Aorta (tissue), 5 donors: ENCODE measurements at places on chromosomes 1 and 21.

DNA sequence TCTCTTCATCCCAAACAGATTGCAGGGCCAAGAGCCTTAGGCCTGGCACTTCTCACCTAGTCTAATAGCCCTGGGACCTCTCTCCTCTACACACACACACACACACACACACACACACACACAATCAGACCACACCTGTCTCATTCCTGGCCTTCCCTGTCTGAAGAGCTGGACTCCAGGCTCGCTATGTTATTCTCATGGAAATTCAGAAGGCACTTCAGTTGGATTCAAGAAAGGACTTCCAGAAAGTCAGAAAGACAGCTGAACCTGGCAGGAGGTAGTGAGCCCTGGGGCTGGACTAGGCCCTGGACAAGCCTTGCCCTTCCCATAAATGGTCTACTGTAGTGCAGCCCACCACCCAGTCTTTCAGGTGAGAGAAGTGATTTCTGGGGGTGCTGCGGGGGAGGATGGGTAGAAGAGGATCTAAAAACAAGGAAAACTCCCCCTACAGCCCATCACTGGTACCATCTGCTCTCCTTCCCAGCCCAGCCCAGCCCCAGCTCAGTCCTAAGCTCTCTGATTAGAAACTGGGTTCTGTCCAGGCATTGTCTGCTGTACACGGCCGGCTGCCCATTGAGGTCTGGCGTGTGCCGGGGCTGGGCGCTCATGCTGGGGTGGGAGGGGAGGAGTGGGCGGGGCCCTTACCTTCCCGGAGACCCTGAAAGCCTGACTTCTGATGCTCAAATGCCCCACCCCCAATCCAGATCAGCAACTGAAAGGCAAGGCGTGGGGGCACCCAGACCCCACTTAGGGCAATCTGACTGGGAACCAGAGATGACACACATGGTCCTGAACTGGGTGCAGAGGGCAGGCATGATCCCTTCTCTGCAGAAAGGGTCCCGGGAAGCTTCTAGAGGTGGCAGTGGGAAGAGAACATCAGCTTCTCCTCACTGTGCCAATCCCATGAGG is 2.5 kb downstream of the KIF21B start:
- DNase-seq, result no peak

DNA sequence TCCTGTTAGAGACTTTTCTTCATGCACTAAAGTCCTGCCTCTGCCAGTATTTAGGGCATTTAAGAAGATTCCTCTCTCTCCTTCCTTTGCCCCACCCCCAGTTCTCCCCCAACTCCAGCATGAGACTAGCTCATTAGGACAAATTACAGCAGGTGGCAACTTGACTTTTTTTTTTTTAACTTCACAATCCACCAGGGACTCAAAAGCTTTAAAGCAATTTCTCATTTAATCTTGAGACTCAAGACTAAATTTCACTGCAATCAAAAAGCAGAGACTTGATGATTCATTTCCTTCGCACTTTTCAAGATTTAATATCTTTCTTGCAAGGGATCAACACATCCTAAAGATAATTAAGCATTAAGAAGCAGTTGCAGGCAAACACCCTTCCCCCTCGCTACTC is 74.9 kb downstream of the WLS start:
- DNase-seq, result no peak

GRCh38 chr1:89954401-89954800 is 40.5 kb upstream of the ZNF326 start:
- DNase-seq, result no peak

GRCh38 chr21:44820851-44821250 is 3.0 kb upstream of the SUMO3 start:
- DNase-seq, result no peak

- no peak for DNase-seq
These were observed 350.9 kb upstream of the ADGRL2 start for GRCh38 chr1:81449786-81450185.

DNA sequence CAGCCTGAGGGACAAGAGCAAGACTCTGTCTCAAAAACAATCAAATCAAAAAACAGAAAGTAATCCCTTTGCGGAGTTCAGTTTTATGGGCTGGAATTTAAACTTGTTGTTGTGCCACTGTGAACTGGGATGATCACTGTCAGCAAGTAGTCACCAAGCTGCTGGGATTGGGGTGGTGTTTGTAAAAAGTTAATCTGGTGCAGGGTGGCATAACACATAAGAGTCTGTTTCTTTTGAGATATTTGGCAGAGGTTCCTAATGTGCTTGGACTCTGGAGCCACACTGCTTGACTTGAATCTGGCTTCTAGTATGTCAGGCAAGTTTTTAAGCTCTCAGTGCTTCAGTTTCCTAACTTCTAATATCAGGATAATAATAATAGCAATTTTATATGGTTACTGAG is 6.6 kb downstream of the CLIC4 start:
- DNase-seq, result no peak

DNA sequence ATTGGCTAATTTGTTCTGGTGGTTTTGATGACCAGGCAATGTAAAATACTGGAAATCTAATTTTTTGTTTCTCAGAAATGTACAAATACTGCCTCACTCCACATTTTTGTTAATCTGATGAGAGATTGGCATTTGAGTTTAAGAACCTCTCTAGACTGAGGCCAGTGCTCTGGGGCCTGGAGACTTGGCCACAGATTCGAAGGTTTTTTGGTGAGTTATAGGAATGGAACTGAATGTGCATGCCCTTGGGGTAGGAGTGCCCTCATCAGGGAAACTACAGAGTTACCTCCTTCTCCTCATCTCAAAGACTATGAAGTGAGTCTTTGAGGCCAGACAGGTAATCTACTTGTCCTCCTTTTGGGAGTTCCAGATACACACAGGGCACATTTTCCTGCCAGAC is 347.9 kb downstream of the LTN1 start:
- no peak for DNase-seq

- DNase-seq, result no peak
These were observed 157.4 kb downstream of the SIPA1L2 start for GRCh38 chr1:232472485-232473041.

GRCh38 chr1:99850459-99851291 is 514 bp downstream of the AGL start:
- no peak for DNase-seq
